ENCODE measurements at places on chromosomes 2 and 18.

GRCh38 chr2:224190936-224191270 is 151.8 kb upstream of the SERPINE2 start:
- DNase-seq, result peak; percentile 32

DNA sequence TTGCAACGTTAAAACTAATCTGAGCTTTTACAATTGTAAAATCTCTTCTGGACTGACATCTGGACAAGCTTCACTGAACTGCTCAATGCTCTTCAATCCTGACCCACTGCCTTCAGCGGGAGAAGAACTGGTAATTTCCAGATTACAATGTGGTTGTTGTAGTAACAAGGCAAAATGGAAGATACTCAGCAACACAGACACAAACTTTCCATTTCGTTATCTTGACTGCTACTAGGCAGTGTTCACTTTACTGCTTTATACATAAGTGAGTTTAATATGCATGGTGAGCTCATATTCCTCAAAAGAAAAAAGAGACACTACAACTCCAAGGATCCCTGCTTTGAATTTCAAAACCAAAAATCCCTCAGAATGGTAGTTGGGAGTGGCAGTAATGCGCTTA is 51.9 kb downstream of the GRB14 start:
- no peak for DNase-seq

- peak; percentile 31 for DNase-seq
Measured at GRCh38 chr2:208466151-208466919, 59.7 kb downstream of the PTH2R start.

DNA sequence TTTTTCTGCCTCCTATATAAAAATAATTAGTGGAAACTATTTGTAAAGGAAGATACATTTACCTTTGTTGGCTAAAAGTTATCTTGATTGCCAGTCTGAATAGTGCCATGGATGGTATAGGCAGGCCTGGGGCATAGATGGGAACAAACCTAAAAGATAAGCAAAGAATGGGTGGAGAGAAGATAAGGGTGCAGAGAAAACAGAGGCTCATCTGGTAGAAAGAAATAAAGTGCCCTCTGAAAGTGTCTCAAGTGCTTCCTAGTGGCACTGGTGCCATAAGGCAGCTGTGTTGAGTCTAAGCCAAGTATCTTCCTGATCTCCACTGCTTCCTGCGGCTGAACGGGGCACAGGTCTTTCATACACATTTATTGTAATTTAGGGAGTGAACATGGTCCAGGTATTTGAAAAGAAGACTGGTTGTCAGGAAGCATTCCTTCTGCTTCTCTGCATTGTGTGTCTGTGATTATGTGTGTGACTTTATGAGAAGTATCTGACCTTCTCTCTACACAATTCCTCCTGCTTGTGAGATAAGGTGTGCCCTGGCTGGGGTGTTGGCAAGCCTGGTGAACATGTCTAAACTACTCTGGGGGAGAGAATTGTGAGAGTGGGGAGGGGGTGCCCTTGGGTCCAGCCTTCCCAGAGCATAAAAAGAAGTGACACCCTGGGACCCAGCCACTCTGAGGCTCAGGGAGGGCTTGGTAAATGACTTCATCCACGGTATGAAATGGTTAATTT is 280.5 kb downstream of the CAMKMT start:
- no peak for DNase-seq

DNA sequence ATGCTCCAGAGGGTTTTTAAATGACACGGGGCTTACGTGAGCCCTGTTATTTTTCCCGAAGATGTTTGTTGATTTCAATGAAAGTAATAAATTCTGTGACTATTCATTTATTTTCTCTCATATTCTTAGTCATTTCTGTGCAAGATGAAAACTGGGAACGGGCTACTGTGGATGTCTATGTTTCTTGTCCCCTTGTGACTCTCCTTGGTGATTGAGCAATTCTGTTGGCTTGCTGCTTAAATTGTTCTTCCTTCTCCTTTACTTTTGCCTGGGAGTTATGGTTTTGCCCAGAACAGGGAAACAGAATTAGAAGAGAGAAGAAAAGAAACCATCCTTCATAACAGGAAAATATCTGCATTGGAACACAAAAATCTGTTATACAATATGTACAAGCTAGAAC is 508.2 kb upstream of the DSEL start:
- peak; percentile 30 for DNase-seq

- peak; percentile 6 for DNase-seq
Measured at GRCh38 chr2:208142240-208142924, 3.6 kb downstream of the CRYGB start.

DNA sequence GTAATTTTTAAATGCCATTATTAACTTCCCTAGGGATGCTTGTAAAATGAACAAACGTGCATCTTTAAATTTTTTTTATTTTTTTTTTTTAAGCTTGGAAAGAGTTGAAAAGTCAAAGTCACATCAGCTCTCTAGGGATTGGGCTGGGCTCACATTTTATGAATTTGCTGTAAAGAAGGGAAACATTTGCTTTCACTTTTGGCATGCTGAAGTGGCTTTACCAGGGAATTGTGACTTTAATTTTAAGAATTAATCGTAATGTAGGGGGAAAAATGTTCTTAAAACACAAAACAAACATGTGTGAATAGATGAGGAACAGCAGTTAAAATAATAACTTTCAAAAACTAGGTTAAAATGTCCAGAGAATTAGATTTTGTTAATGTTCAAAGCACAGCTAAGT is 123.0 kb downstream of the AGAP1 start:
- peak; percentile 41 for DNase-seq

GRCh38 chr2:96668771-96669170 is 26.2 kb downstream of the FER1L5 start:
- DNase-seq, result no peak

DNA sequence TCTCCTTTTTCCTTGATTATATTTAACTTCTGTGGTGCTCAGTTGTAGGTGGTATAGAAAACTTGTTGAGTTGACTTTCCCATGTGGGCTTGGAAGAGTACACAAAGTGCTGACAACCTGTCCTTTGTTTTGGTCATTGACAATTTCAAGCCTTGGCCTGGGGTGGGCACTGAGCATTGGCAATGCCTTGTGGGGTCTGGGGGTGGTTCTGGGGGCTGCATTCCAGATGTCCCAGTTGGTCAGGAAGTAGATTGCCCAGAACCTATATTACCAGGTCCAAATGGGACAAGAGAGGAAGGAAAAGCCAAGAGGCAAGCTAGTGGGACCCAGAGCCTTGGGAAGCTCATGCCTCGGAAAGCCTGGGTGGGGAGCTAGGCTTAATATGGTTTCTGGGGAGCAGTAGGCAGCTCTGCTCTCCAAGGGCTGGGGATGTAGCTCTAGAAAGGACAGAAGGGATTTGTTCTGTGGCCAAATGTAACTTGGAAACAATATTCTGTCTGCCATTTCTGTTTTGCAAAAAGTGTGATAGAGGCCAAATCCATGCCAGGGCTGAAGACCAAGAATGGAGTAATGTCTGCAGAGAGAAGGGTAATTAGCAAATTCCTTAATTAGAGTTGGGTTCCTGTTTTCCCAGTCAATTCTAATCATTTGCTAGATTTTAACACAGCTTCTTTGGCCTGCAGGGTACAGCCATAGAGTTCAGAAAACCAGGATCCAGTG is 87.4 kb downstream of the SLC4A3 start:
- DNase-seq, result no peak

GRCh38 chr2:135664623-135665068 is 77.0 kb upstream of the UBXN4 start:
- DNase-seq, result peak; percentile 53

GRCh38 chr18:56157541-56157940 is 480.9 kb downstream of the TXNL1 start:
- DNase-seq, result no peak

DNA sequence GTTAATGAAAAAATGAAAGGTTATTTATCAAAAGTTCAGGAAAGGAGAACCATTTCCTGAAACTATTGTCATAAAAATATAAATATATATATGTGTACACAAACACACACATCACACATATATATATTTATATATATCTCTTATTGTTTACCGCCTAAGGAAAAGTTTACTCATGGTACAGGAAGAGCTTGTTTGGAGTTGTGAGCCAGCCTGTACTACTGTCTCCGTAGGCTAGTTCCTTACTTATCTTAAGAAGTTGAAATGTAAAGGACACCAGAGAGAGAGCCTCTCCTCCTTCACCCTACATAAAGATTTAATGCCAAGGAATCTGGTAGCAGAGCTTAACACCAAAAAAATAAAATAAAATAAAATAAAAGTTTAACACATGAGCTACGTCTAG is 19.6 kb downstream of the DSC1 start:
- DNase-seq, result no peak

GRCh38 chr2:5696945-5697521 is 4.8 kb downstream of the SOX11 start:
- DNase-seq, result peak; percentile 13

DNA sequence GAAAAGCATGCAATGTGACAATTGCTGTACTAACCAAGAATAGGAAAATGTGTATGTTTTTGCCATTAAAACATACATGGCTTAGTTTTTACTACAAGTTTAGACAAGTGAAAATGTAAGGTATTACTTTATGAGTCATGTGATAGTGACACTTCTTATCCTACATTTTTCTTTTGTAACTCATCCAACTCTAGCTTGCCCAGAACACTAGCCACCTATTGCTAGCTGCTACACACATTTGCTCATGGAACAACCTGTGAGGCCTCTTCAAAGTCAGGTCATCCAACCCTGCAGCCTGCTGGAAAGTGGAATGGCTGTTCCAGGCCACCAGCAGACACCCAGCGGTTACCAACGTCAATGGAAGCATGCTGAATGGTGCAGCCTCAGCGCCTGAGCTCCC is 1043.9 kb downstream of the TMEM182 start:
- no peak for DNase-seq

- DNase-seq, result no peak
Measured at GRCh38 chr2:22442051-22442450, 942.9 kb upstream of the KLHL29 start.

- no peak for DNase-seq
Measured at GRCh38 chr2:31404302-31404701, 10.2 kb downstream of the XDH start.

DNA sequence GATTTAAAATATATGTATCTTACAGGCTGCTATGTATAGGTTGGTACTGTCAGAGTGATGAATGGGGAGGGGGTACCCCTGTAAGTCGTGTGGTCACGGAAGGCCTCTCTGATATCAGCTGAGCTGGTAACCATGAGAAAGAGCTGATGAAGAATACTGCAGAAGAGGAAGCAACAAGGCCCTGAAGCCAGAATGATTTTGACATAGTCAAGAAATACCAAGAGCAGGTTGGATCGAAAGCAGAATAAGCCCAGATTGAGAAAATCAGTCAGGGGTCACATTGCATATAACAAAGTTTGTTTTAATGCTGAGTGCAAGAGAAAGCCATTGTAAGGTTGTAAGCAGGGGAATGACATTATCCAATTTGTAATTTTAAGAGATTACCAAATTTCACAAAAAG is 57.3 kb downstream of the UNC50 start:
- DNase-seq, result no peak

DNA sequence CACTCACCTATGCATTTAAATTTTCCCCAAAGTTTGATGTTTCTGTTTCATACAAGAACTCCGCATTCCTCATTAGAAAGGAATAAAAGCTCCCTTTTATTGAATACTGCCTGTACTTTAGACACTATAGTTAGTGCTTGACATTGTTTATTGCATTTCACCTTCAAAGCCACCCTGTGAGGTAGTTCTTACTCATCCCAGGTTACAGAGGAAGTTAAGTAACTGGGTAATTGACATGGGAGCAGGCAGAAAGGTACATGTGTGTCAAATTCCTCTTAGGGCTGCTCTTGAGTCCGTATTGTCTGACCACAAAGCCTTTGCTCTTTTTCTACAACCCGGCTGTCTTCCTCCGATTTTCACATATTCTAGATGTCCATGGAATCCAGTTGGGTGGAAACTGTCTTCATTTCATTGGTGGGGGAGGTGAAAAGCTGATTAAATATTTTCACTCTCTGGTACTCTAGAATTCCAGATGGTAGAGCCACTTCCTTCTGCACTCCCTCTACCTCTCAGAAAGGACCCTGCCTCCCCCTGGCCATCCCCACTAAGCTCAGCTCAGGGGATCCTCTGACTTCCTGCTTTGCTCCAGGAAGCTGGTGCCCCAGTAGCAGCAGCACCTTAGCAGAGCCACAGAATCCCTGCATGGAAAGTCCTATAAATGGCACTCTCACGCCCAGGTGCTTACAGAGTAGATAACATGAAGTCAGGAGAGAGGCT is 319.2 kb downstream of the LRATD1 start:
- DNase-seq, result no peak

- no peak for DNase-seq
Measured at GRCh38 chr2:25009954-25010353, 31.9 kb upstream of the EFR3B start.

- DNase-seq, result no peak
Measured at GRCh38 chr2:188022389-188022788, 269.3 kb upstream of the GULP1 start.

- no peak for DNase-seq
Measured at GRCh38 chr2:18200771-18201170, 322.3 kb downstream of the KCNS3 start.

DNA sequence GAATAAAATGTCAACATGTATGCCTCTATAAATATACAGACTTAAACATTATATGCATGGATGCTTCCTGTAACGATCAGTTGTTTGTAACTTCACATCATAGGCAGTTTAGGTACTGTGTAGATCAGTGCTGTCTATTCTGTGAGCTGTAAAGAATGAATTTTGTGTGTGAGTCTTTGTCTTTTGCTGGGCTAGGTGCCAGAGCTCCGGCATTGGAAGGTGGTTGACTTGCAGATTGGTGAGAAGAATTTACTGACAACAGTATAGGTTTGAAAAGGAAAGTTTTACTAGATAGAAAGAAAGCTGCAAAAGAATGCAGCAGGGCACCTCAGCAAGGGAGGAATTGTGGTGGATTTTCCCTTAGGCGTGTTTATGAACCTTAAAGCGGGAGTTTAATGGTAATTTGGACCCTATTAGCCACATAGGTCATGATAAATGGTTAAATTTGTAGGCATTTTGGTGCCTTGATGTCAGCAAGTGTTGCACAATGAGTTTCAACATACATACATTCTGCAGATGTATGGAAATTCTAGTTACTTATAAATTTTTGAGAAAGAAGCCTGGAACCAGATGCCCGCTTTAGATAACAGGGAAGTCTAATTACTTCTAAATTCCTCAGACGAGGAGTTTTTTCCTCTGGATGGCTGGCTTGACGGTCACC is 6.7 kb upstream of the QPCT start:
- no peak for DNase-seq

DNA sequence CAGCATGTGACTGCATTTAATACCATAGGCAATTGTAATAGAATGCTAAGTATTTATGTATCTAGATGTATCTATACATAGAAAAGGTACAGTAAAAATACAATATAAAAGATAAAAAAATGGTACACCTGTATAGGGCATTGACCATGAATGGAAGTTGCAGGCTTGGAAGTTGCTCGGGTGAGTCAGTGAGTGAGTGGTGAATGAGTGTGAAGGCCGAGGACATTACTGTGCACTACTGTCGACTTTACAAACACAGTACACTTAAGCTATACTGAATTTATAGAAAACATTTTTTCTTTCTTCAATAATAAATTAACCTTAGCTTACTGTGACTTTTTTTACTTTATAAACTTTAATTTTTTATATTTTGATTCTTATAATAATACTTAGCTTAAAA is 8.9 kb downstream of the DIS3L2 start:
- no peak for DNase-seq

- DNase-seq, result no peak
Measured at GRCh38 chr18:76391038-76391437, 104.0 kb downstream of the ZNF516 start.

- DNase-seq, result no peak
Measured at GRCh38 chr18:58069099-58069498, 25.1 kb downstream of the NEDD4L start.

- DNase-seq, result no peak
Measured at GRCh38 chr18:7234091-7234490, 3.2 kb downstream of the LRRC30 start.

GRCh38 chr2:239140346-239141020 is 260.3 kb downstream of the HDAC4 start:
- DNase-seq, result no peak
